GM23248 (cell line): ENCODE measurements at places on chromosomes 1 and 21.
A peak's percentile ranks its signal among the peaks of the same experiment; 100 is the strongest.

DNA sequence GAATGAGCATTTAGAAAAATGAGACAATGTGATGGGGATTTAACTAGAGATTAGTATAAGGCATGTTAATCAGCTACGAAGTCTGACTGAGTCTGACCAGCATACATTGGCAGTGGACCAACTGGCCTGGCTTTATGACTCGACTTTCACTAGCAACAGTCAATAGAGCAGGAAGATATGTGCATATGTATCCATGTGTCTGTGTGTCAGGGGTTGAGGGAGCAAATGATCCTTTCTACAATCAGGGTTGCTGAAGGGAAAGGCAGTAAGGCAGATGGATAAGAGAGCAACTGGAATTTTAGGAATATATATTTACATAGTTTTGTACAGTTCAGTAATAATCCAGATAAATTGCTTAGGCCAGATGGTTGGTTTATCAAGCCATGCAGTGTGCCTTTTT, 645.6 kb downstream of the PLA2G4A start:
- peak; percentile 72 for DNase-seq

GRCh38 chr21:41405321-41405720, 20.7 kb upstream of the MX1 start:
- DNase-seq, result no peak

DNA sequence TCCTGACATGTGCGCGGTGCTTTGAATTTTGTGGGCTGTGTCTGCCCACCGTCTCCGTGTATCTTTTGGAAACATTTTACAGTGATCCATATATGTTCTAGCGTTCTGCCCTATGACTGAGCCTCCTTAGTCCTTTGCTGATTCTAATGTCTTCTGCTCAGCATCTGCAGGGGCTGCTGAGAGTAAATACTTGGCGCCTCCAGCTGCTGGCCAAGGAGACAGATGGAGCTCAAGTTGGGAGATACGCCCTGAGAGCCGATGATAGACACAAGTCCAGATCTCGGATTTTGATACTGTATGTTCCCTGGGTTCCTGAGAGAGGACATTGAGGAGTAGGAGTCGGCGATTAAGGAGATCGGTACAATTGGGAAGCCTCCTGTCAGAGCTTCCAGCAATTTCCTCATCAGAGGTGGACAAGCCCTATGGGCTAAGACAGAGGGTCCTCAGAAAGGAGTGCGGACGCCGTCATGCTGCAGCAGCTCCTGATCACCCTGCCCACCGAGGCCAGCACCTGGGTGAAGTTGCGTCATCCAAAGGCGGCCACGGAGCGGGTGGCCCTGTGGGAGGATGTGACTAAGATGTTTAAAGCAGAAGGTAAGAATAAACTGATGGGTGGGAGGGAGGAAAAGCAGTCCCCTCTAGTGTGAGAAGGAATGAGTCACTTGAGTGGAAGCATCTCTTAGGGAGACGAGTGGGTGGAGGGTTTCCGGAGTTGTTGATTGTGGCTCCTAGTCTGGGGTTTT, 390 bp downstream of the ZFP69B start:
- DNase-seq, result peak; percentile 76

DNA sequence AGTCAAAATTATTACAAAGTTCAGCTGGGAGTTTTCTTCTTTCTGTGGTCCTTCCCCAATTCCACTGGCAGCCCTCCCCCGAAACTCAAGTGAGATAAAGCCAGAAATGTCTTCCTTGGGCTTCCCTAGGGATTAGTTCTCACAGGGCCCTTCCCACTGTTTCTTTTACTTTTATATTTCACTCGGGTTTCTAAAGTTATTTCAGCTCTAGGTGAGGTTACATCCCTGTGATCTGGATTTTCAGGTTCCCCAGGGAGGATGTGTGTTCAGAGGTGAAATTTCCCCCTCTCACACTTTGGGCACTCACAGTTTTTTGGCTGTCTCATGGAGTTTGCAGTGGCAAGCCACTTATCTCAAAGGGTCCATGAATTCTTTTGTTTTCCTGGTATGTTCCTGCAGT, 77.3 kb downstream of the DRAM2 start:
- DNase-seq, result no peak

DNA sequence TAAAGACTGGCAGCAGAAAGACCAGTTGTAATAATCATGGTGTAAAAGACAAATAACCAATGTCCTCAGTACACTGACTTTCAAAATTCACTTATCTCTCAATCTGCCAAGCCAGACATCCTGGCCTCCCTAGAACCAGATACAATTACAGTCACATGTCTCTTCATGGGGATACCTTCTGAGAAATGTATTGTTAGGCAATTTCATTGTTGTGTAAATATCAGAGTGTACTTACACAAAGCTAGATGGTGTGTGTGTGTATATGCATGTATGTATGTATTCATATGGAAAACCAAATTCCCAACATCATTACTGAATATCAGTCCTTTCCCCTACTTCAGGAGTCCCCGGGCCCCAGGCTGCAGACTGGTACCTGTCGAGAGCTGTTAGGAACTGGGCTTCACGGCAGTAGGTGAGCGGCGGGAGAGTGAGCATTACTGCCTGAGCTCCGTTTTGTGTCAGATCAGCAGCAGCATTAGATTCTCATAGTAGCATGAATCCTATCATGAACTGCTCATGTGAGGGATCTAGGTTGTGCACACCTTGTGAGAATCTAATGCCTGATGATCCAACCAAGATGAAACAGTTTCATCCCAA, 65.3 kb upstream of the ZNF326 start:
- no peak for DNase-seq

GRCh38 chr1:37166005-37166404, 131.7 kb upstream of the GRIK3 start:
- DNase-seq, result no peak

DNA sequence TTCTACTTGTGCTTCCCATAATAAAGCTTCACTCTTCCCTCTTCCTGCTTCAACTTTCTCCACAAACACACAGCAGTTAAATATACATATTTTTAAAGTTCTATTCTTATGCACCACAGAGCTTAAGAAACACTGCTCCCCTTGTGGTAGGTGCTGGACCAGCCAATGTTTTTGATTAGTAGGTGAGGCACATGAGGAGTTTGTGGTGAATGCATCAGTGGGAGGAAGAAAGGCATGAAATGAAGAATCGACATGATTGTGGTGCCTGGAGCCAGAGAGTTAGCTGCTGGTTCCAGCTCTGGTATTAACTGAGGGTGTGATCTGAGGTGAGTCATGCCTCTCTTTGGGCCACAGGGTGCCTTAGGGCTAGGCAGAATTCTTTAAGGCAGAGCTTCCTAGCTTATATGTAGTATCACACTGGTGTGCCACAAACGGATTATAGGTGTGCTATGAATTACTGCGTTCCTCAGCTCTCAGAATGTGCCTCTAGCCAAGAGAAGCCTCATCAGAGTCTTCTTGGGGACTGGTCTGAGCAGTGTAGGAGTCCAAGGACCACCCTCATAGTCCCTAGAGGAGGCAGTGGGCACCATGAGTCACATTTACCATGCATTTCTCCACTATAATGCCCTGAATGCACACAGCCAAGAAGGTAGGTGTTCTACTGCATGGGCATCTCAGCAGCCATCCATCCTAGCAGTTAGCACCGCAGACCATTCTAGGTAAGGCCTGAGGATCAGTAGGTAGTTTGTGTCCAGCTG, 97.4 kb upstream of the SGIP1 start:
- DNase-seq, result peak; percentile 94

GRCh38 chr1:184025242-184025675, 12.3 kb downstream of the COLGALT2 start:
- peak; percentile 94 for DNase-seq

DNA sequence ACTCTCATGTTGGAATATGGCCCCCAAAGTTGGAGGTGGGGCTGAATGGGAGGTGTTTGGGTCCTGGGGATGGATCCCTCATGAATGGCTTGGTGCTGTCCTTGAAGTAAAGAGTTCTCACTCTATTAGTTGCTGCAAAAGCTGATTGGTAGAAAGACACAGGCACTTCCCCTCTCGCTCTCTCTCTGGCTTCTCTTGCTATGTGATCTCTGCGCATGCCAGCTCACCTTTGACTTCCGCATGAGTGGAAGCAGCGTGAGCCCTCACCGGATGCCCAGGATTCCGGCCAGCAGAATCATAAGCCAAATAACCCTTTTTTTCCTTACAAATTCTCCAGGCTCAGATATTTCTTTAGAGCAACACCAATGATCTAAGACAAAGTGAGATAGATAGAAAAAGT, 20.9 kb upstream of the CCSAP start:
- no peak for DNase-seq

DNA sequence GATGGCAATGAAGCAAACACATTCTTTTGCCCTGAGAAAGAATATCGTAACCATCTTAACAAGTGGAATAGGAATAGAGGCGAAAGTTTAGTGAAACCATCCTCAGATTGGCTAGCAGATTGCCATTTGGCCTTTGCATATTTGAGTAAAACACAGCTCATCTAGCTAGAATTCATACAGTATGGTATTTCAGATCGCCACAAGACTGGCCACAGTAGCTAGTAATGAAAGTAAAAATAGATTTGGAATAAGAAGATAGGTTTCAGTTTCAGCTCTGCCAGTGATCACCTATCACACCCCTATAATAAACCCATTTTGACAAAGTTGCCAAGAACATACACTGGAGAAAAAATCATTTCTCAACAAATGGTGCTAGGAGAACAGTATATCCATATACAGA, 294.9 kb downstream of the LRRIQ3 start:
- no peak for DNase-seq

DNA sequence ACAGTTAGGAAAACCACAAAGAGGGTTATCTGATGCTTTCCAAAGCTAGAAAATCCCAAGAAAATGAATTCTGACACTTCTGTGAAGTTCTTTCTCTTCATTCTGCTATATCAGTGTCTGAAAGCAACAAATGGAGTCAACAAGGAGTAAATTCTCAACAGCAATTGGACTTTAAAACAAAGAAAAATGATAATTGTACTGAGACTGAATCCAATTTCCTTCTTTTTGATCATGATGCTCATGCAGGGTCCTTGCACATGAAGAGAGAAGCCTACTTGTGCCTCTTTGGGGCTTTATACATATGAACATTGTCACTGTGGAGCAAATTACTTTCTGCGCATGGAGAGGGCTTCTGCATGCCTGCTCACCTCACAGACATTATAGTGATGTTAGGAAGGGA, at the start of gene OR10J5:
TSS of gene OR10J5 (minus strand) at position 101 of the 400 bp plus-strand sequence. CDS start at position 101, 0 bp downstream.
- DNase-seq, result no peak

- DNase-seq, result no peak
Observed at GRCh38 chr1:202662081-202662480, 48.2 kb downstream of the SYT2 start.

DNA sequence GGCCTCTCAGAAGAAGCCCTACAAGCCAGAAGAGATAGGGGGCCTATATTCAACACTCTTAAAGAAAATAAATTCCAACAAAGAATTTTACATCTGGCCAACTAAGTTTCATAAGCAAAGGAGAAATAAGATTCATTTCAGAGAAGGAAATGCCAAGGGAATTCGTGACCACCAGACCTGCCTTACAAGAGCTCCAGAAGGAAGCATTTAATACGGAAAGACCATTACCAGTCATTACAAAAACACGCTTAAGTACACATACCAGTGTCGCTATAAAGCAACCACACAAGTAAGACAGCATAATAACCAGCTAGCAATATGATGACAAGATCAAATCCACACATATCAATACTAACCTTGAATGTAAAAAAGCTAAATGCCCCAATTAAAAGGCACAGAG, 704.9 kb upstream of the CHRM3 start:
- no peak for DNase-seq
